Hippocampal formation (tissue), 2 donors: ENCODE measurements at places on chromosomes 6 and 20.

DNA sequence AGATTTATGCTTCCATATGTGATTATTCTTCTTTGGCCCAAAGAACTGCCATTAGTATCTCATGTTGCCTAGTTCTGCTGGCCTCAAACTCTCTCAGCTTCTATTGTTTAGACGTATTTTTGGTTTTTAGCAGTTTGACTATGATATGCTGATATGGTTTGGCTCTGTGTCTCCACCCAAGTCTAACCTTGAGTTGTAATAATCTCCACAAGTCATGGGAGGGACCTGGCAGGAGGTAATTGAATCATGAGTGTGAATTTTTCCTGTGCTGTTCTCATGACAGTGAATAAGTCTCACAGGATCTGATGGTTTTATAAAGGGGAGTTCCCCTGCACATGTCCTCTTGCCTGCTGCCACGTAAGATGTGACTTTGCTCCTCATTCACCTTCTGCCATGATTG lies 96.7 kb upstream of the ARG1 start:
- DNase-seq = no peak

DNA sequence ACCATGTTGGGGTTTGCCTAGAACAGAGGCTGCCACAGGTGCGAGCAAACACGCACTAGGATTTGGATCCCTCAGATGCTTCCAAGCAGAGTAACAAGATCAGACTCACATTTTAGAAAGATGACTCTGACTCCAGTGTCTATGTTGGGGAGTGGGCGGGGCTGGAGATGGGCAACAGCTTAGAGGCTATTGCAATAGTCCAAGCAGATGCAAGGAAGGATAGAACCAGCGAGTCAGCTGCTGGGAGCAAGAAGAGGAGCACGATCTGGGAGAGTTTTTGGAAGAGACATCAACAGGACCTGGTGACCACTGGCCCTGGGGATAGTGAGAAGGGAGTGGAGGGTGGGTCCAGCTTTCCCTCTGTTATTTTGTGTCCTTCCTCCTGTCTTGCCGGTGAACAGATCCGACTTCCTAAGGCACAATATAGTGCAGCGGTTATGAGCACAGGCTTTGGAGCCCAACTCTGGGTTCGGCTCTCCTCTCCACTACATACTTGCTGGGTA lies 52.7 kb downstream of the FGD2 start:
- DNase-seq = no peak

GRCh38 chr6:158575550-158575949 lies 15.7 kb downstream of the TMEM181 start:
- DNase-seq = no peak

- no peak for DNase-seq
Observed at GRCh38 chr20:3433744-3434143, 26.3 kb upstream of the DNAAF9 start.
